Suprapubic skin (tissue), 4 donors: ENCODE measurements at places on chromosomes 1 and 21. TPM values are rescaled to one million over a fixed set of nuclear protein-coding genes. Genes with fewer than 3 reads are reported as not detected.

- DNase-seq = no peak
Observed at GRCh38 chr1:160877221-160877620, 7.8 kb downstream of the ITLN1 start.

DNA sequence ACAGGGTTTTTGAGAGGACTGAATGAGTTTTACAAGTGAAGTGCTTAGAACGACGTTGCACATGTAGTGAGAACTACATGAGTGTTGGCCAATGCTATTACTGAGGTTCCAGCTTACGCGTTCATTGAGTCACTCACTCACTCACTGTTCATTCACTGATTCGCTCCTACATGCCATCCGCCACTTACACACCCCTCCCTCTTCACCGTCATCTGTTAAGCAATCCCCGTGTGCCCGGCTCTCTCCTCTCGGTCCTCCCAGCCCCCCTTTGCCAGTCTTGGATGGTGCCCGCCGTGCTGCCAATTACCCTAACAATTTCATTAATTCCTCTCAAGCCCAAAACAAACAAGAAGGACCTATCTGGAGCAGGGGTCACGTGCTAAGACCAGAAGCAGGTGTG lies 27.3 kb upstream of the EPHA2 start:
- DNase-seq = no peak

- DNase-seq = no peak
Observed at GRCh38 chr21:46552865-46553379, 52.0 kb downstream of the S100B start.

- DNase-seq = no peak
Observed at GRCh38 chr1:119012383-119012782, 24.2 kb upstream of the TBX15 start.

DNA sequence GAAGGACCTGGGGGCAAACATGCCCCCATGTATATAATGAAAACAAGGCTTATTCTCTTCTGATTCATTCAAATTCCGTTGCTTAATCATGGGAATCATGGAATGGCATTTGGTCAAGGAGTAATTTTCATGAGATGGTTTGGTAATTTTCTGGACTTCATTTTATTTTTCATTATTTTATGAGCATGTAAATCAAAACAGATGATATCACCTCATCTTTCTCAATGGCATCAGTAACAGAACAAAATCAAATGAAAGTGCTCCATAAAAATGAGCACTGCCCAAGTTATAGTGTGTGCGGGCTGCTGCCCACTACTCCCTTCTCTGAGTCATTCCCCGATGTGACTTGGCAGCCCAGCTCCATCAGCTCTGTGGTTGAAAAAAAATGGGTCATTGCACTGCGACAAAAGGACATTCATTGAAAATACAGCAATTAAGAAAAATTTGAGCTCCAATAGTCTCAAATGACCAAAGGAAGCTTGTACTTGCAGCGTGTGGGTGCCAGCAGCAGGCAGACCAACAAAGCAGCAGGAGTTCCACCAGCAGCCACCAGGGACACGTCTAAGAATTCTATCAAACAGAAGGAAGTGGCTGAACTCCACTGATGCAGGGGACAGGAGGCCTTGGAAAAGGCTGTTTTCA lies 84.3 kb upstream of the VAV3 start:
- peak; percentile 78 for DNase-seq

The CFH gene
- 30.5 TPM for total RNA-seq

The MANEAL gene
- 7.5 TPM for total RNA-seq

The PCAT6 gene
- total RNA-seq = 3.7 TPM
